ENCODE measurements at places on chromosomes 5 and 9. TPM values are rescaled to one million over a fixed set of nuclear protein-coding genes. Genes with fewer than 3 reads are reported as not detected.

GRCh38 chr5:169013846-169014245 is 287.1 kb downstream of the SLIT3 start:
- no peak for DNase-seq

PURA gene
- 9.6 TPM for polyA plus RNA-seq

HTR4 gene
- polyA plus RNA-seq, result not detected

DNA sequence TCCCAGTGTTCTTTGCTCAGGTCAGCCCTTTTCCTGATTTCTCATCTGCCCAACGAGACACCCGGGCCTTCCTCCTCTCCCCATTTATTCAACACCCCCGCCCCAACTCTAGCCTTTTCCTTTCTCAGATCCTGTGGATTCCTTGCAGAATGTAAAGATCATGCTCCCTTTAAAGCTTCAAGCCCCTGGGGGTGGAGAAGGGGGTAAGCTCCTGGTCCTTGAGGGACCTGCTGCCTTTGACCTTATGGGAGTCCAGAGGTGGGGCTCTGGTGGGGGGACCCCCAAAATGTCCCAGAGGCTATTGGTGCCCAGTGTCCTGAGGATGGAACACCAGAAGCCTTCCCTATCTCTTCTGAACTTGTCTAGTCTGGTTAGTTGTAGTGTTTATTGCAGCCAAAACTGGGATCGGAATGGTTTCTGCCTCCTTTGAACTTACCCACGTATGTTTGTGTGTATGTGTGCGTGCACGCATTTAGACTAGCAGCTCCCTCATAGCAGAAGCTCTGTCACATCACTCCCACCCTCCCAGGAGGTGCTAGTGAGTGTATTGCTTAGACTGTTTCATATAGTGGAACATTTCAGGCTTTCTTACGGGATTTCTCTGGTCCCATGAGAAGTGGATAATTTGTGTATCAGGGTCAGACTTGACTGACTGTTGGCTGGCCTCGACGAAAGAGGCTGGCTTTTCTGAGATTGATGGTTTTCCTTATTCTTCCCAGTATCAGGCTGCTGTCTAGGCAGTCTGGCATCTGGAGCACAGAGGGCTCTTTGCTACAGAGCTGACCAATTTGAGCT is 1.1 kb downstream of the GALNT10 start:
- DNase-seq, result no peak

DNA sequence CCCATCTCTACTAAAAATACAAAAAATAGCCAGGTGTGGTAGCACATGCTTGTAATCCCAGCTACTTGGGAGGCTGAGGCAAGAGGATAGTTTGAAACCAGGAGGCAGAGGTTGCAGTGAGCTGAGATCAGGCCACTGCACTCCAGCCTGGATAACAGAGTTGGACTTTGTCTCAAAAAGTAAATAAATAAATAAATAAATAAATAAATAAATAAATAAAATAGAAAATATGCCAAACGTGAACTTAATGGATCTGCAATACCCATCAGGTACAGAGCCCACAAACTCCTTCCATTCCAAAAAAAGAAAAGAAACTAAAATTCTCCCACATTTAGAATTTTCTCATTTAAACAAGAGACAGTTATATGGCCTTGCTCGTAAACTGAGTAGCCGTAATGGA is 702.7 kb downstream of the CDH18 start:
- no peak for DNase-seq

PCDHB12 gene
- polyA plus RNA-seq, result 2.5 TPM

RNF14 gene
- 44.8 TPM for polyA plus RNA-seq

DNA sequence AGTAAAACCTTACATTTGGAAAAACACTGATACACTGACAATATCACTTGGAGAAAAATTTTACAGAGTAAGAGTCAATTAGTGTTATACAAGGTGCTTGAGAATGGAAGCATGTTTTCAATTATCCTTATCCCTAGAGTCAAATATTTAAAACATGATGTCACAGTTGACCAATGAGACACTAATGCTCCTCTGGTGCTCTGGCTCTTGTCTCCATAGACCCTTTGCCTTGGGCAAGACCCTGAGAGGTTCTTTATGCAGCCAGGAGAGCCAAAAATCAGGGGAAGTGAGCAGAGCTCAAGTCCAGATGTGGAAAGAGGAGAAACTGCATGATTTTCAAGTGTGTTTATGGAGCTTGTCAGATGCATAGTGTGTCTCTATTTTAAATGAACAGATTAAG is 153.9 kb downstream of the MARCHF11 start:
- DNase-seq, result no peak

SCGB3A2 gene
- polyA plus RNA-seq, result not detected

DNA sequence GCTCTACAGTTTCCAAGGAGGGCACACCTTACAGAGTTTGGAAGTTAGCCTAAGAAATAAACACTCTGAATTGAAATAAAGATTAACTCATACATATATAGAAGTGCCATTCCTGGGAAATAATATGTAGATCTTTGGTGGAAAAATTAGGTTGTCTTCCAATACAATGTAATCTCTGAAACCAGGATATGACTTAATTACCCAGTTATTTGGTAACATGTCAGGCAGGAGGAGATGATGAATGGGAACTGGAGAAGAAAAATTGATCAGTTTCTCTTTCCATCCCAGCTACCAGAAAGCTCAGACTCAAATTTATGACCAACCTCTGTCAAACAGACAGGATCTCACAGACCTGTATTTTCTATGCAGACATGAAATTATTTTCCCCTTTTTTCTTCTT is 215.2 kb upstream of the SNX2 start:
- DNase-seq, result no peak

DNA sequence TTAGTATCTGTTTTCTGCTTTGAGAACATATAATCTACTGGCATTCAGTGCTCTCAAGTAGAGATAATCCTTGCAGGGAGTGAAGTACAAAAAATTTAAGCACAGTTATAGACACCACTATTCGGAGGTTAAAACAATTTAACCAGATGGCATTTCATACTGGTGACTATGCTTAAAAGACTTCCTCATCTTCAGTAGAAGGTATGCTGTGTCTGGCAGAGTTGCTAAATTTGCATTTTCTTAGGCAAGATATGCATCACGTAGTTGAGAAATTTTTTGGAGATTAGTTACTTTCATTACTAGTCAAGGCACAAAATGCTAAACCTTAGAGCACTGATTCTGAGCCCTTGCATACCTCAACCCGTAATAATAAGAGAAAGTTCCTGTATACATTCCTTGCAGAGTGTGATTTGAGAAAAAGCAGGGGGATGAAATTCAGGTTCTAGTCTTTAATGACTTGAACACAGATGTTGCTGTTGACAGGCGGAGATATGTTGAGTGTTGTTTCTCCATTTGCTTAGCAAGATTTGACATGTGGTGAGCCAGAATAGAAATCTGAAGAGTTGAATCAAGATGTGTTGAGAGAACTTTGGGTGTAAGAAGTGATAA is 70.8 kb upstream of the STARD4 start:
- DNase-seq, result no peak

DNA sequence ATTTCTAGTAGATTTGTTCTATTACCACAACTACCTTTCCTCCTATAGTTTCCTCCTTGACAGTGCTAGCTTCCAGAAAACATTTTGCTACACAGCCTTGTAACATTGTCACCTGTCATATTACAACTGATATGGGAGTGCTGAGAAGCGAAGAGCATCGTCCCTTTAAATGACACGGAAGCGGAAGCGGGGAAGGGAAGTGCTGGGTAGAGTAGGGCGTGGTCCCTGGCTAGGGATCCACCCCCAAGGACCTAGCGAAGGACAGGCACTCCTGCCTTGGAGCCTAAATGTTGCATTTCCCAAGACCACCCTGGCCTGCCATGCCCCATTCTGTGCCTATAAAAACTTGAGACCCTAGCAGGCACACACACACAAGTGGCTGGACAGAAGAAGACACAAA is 57.4 kb upstream of the RANBP6 start:
- no peak for DNase-seq

DNA sequence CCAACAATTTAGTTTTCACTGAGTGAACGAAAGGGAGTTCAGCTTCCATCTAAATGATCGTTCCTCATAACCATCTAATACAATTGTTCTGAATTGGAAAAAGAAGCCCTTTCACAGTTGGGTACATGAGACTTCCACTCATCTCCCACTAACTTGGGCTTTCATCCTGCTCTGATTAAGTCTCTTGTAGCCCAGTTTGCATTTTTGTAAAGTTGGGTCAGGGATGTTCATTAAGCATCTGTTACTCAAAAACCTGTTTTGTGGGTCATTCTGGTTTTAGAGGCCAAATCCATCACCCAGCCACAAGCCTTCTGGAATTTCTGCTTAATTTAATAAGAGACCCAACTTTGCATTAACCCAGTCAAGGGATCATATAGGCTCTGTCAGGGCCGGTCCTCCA is 385.3 kb downstream of the BNC2 start:
- DNase-seq, result no peak

DNA sequence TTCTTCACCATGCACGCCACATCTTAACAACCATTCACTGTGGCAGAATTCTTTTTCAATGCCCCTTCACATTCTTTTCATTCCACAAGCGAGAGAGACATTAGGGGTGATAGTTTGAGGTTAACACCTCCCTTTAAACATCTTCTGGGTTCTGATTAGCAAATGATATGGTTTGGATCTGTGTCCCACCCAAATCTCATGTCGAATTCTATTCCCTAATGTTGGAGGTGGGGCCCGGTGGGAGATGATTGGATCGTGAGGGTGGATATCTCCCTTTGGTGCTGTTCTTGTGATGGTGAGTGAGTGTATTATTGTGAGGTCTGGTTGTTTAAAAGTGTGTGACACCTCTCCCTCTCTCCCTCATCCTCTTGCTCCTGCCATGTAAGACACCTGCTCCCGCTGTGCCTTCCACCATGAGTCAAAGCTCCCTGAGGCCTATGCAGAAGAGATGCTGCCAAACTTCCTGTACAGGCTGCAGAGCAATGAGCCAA is 46.1 kb upstream of the RAI14 start:
- no peak for DNase-seq

- no peak for DNase-seq
Observed at GRCh38 chr9:130995086-130996011, 13.6 kb upstream of the LAMC3 start.

DNA sequence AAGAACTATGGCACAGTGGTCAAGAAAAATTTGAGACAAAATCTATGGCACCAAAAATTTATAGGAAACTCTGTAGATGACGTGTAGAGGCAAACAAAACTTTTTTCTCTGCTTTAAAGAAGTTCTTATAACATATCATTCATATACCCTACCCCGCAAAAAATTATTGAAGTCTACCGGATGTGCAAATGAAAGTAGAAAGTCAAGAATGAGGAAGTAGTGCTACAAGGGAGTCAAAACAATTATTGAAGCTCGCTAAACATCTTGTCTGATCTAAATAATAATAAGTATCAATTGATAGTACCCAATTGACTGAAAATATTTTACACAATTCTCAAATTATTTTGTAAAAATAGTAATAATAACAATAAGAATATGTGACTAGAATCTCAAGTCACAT is 398.5 kb downstream of the TAF11L14 start:
- DNase-seq, result no peak

SPATA6L gene
- polyA plus RNA-seq, result 0.47 TPM

GRCh38 chr5:126938466-126938865 is 91.9 kb downstream of the MARCHF3 start:
- no peak for DNase-seq

SLC25A2 gene
- 0.10 TPM for polyA plus RNA-seq

- DNase-seq, result no peak
Observed at GRCh38 chr5:103428411-103428871, 134.1 kb downstream of the NUDT12 start.

DNA sequence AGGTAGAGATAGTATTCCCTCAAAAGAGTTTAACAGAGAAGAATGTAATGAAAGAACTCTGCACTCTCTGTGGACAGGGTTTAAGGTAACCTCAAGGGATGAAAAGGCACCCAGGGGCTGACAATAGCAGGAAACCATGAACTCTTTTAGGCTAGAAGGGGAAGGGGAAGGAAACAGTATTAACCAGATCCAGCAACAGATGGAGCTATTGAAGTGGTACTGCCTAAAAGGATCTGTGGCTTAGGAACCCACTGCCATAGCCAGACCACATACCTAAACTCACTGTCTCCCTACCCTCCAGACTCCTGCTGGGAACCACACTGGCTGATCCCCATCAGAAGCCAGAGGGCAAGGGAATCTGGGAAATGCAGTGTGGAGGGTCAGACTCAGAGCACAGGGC is 35.5 kb downstream of the PLGRKT start:
- DNase-seq, result no peak

EMB gene
- polyA plus RNA-seq, result 1.9 TPM
